ENCODE measurements at places on chromosomes 4 and X.
A peak's percentile ranks its signal among the peaks of the same experiment; 100 is the strongest.

DNA sequence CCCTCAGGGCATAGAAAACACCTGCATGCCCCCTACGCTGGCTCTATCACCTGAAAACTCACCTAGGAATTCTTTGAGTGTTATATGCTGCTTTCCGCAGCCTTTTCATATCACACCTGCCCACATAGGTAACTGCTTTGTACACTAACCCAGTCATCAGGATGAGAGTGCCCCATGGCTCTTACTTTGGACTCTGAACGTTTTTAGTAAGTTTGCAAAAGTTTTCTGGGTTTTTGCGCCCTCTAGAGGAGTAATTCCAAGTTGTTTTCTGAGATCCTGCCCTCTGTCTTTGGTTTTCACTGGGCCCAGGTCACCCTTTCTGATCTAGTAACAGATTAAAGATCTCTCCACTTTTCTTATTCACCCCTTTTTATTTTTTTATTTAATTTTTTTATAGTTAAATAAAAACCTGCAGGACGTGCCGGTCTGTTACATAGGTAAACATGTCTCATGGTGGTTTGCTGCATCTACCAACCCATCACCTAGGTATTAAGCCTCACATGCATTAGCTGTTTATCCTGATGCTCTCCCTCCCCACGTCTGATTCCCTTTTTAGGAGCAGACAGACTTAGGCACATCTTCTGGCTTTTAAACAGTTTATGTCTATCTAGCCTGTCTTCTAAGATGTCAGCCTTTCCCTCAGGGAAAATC lies 139.2 kb downstream of the NWD2 start:
- DNase-seq = peak; percentile 36

DNA sequence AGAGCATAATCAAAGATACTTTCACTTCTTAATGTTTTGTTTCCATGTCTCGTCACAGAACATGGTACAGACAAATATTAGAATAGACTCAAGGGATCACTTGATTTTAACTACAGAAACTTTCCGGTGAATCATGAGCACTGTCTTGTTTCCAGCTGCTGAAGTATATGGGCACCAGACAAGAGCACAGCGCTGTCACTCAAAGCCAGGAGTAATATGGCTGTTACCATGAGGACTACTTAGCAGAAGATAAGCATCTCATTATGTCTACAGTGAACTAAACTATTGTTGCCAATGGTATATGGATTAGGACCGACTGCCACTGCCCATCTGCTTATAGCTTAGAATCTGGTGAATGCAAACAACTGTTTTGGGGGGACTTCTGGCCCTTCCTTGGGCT lies 34.3 kb downstream of the MECP2 start:
- no peak for DNase-seq

DNA sequence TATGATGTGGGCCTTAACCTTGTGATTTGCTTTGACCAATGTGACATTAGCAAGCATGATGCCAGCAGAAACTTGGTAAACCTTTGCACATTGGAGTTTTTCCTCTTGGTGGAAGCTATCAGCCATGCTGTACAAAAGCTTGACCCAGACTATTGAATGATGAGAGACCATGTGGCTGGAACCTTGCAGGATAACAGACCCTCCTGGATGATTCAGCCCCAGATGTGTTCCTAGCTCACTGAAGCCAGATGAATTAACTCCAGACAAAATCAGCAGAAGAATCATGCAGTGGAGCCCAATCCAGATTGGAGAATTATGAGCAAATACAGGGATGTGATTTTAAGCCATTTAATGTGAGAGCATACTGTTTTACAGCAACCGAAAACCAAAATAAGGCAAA lies 16.8 kb downstream of the SPARCL1 start:
- DNase-seq = no peak

GRCh38 chr4:85760511-85760910 lies 285.6 kb downstream of the ARHGAP24 start:
- no peak for DNase-seq

GRCh38 chrX:8429692-8430249 lies 34.9 kb upstream of the VCX3B start:
- no peak for DNase-seq
